ENCODE measurements at places on chromosomes 7 and 10.

DNA sequence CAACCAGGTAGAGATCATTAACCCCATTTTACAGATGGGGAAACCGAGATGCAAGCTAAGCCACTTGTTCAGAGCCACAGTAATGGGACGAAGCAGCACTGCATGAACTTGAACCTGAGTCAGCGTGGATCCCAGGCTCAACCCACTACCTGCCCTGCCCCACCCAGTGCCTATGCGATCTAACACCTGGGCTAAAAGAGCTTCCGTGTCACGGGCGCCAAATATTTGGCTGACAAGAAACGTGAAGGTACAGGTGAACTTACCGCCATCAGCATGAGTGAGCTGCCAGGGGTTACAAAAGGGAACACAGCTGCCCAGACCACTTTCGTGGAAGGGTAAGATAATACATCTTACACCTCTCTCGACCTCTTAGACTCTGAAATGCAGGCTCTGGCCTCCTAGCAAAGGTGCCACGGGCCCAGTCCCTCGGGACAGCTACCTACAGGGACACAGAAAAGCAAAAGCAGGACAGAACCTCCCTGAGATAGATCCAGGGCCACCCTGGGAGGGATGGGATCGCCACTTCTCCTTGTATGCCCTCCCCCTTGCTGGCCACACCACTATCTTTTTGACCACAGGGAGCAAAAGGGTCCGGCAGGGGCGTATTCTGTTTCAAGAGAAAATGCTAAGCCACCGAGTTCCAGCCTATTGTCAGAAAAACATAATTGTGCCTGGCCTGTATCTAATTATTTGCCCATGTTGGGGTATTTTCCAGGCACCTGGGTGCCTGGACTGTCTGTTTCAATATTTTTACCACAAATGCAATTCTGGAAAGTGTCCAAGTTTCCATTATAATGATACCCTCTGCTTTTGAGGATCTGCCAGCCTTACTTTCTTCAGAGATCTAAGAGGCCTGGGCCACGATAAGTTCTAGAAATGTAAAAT, 6.4 kb downstream of the CHST15 start:
- no peak for DNase-seq

- DNase-seq: no peak
These were observed 120.8 kb upstream of the RET start for GRCh38 chr10:42956045-42956444.

DNA sequence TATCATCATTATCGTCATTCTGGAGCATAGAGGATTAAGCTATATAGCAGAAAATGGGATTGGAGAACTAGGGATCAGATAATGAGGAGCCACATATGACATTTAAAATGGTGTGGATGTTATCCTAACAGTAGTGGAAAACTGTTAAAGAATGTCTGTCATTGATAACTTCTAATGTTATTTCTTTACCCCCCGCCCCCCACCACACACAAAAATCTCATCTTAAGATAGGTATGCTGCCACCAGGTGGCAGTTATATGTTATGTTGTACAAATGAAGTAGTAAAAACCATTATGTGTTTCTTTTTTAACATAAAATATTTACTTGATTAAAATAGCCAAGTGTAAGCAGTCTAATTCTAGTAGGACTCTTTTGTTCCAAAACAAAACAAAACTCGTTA, 13.0 kb downstream of the AKAP9 start:
- DNase-seq: peak; percentile 17

DNA sequence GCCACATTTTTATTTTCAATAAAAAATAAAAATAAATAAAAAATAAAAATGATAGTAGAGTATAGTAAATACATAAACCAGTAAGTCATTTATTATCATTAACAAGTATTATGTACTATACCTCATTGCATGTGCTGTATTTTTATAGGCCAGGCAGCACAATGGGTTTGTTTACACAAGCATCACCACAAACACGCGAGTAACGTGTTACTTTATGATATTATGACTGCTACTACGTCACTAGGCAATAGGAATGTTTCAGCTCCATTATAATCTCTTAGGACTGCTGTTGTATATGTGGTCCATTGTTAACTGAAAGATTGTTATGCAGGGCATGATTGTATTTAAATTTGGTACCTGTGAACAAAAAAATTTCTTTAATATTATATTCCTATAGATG, 20.8 kb upstream of the SDHAF3 start:
- no peak for DNase-seq

GRCh38 chr10:29210266-29210868, 78.5 kb upstream of the LYZL1 start:
- DNase-seq: no peak

GRCh38 chr10:15385552-15386455, 14.7 kb upstream of the FAM171A1 start:
- DNase-seq: no peak

DNA sequence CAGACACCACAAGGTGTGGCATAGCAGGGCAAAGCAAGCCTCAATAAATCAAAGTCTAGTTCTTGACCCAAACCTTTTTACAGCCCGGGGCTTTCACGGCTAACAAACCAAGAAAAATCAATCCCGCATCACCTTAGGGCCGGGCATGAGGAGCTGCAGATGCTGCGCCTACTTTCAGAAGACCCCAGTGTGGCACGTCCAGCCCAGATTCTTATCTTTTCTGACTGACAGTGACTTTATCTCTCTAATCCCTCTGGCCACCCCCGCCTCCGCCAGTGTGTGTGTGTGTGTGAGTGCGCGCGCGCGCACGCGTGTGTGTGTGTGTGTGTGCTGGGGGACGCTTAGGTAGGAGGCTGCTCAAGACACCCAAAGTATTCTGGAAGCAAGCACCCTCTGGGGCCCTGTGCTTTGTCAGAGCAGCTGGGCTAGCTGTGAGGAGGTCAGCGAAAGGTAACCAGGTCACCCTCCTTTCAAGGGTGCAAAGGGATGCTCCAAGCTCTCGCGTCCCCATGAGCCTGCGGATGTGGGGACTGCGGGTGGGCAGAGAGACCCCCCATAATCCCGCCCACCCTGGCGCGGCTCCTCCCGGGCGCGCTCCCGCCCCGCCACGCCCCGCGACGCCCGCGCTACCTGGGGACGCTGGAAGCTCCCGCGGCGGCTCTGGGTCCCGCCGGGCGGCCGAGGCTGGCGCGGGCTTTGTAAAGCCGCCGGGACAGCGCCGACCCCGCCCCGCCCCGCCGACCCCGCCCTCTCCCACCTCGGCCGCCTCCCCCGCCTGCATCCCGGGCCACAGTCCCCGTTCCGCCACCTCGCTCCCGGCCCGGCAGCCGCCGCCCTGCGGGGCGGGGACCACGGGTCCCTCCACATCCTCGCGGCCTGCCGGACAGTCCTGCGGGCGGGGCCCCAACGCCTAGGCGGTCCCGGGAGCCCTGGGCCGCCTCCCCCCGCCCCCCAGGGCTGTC, 57.1 kb upstream of the RHOBTB1 start:
- no peak for DNase-seq

GRCh38 chr10:127266431-127266830, 70.0 kb upstream of the INSYN2A start:
- DNase-seq: no peak

GRCh38 chr7:131735101-131735500, 178.7 kb upstream of the PODXL start:
- no peak for DNase-seq

DNA sequence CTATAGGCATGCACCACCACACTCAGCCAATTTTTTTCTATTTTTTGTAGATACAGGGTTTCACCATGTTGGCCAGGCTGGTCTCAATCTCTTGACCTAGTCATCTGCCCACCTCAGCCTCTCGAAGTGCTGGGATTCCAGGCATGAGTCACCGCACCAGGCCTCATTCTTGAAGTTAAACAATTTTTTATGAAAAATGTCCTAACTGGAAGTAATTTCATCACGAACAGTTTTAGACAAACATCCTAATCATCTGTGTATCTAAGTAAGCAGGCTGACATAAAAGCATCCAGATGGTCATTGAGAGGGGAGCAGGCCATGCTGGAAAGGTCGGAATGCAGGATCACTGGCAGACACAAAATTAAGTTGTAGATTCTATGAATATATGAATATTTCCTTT, 269.1 kb downstream of the ZMYND11 start:
- DNase-seq: no peak

DNA sequence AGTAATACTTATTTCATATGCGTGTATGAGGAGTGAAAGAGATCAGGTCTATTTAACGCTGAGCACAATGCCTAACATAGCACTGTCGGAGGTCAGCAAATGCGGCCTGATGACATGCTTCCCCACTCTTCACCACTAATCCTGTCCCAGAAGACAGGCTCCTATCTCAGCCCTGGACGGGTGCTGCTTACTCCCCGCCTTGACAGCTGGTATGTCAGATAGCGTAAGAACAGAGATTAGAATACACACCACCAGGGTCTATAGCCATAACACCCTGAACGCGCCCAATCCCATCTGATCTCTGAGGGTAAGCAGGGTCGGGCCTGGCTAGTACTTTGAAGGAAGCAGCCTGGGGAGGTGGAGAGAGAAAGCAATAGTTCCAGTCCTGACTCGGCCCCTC, 32.3 kb upstream of the TM9SF3 start:
- DNase-seq: no peak

DNA sequence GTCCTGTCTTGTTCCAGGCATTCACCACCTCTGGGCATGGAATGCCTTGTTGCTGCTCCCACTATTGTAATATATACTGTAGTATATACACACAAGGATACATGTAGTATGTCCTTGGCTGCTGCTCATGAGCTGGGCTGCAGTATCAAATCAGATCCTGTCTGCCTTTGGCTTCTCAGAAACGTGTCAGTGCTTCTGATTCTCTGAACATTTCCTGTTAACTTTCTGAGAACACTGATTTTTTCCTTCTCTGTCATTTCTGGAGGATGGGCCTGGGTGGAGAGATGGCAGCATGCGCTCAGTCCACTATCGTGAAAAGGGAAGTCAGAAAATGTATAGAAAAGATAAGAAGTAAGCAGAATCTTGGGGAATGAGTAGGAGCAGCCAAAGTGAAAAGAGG, 12.2 kb downstream of the SFTPA2 start:
- no peak for DNase-seq

DNA sequence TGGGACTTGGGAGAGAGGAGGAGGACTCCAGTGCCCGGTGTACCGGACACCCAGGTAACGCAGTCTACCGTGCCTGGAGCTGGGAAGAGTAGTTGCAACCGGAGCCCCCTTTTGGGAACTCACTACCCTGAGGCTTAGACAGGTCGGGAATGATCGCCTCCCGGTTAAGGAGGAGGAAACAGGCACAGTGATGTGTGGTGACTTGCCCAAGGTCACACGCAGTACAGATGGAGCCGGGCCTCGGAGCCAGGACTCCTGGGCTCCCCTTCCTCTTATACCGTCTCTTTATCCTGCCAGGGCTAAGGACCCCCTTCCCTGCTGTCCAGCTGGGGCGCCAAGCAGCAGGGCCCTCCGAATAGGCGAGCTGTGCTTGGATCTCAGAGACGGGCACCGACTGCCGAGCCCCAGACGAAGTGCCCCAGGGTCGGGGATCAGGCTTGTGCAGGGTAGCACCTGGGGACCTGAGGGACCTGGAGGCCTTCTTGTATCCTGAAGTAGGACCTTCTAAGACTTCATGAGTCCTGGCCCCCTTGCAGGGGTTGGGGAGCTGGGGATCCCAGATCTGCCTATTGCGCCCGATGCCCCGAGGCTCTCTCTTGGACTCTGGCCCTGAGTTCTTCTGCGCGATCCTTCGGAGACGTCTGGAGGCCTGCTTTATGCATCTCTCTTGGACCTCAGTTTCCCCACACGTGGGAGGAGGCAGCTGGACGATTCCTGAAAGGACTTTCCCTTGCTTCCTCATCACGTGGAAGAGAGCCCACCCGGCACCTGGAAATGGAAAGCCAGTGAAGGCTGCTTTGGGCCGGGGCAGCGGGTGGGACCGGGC, 767 bp upstream of the CYP26A1 start:
- no peak for DNase-seq

- no peak for DNase-seq
These were observed 30.7 kb upstream of the ELOVL3 start for GRCh38 chr10:102195296-102195870.

GRCh38 chr10:90779548-90779947, 78.3 kb downstream of the HTR7 start:
- no peak for DNase-seq

- no peak for DNase-seq
These were observed 90.9 kb downstream of the MTERF1 start for GRCh38 chr7:91789558-91789957.

- DNase-seq: no peak
These were observed 148.3 kb upstream of the PHYHIPL start for GRCh38 chr10:59027975-59028655.

DNA sequence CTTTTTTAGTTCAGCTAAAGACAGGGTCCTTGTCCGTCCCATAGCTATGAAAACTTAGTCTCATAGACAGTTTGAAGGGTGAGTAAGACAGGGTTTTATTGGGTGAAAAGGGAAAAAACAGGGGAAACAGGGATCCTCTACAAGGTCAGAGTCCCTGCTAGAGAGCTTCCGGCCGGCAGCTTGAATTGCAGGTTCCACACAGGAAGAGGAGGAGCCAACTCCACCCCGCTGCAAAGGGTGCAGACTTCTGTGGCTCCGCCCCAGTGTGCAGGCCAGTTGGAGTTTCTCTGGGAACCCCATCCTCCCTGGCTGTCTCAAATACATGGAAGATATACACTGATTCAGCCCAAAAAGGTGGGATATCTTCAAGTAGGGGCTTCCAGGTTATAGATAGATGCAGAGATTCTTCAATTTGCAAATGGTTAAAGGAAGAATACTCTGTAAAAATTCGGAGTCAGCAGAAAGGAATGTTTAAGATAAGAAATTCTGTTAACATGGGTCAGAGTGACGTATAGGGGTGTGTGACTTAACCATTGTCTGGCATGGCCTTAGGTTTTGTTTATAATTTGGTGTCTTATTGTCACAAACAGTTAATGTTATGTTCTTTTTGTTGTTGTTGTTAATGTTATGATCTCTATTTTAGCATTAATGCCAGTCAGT, 34.6 kb upstream of the HECW1 start:
- no peak for DNase-seq

DNA sequence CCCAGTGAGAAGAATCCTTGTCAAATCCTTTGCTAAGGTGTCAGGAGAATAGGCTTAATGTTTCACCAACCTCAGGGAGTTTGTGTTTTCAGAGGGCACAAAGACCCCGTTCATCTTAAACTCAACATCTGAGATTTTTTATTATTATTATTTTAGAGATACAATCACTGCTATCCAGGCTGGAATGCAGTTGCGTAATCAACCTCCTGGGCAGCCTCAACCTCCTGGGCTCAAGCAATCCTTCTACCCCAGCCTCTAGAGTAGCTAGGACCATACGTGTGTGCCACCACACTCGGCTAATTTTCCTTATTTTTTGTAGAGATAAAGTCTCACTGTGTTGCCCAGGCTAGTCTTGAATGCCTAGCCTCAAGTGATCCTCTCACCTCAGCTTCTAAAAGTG, 599.2 kb downstream of the KCNMA1 start:
- no peak for DNase-seq

- no peak for DNase-seq
These were observed 561.6 kb downstream of the TCERG1L start for GRCh38 chr10:130749911-130750310.

DNA sequence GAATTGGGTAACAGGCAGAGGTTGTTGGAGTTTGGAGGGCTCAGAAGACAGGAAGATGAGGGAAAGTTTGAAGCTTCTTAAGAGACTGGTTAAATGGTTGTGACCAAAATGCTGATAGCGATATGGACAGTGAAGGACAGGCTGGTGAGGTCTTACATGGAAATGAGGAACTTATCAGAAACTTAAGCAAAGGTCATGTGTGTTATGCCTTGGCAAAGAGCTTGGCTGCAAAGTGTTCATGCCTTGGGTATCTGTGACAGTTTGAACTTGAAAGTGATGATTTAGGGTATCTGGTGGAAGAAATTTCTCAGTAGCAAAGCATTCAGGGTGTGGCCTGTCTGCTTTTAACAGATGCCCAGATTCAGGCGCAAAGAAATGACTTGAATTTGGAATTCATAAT, 64.5 kb upstream of the EEPD1 start:
- DNase-seq: no peak
